ENCODE measurements at places on chromosomes 7 and 10.
A peak's percentile ranks its signal among the peaks of the same experiment; 100 is the strongest.

DNA sequence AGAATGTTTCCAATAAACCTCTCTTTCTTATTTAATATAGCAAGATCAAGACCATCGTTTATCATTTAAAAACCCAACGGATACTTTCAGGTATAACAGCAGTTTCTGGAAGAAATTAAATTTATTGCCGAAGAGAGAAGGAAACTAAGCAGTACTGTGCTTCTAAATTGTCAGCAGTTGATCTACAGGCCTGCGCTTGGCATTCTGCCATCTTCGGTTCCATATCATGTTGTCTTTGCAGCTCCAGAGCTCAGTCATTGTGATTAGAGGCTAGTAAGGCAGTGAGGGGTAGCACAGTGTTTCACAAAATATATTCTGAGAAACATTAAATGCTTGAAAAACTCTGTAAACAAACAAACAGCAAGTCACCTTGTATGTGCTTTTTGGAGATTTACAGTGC, 301.3 kb downstream of the REEP3 start:
- DNase-seq: no peak

GRCh38 chr7:51980313-51980712, 663.7 kb upstream of the COBL start:
- DNase-seq: no peak

DNA sequence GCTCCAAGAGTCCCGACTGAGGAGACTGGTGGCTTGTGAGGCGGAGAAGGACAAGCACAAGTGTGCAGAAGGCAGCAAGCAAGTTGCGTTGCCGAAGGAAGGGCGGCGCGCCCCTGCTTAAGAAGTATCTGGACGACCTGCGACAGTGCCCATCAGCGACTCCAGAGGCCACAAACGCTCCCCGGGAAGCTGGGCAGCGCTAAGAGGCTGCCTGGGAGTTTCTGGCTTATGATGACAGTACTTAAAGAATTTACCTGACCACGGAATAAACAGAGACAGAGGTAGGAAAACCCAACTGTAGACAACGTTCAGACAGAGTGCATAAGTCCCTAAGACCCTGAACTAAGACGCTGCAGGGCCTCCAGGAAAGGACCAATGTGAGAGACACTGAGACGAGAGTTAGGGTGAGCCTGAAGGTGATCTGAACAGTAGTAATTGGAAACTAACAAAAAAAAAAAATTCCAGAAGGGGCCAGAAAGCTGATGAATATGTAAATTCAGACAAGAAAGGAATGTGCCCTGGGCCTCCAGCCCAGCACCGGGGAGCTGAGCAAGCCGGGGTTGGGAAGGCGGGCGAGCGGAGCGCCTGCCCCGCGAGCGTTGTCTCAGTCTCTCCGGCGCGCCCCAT, 1.0 kb downstream of the OSBPL3 start:
- peak; percentile 31 for DNase-seq

- DNase-seq: peak; percentile 39
Measured at GRCh38 chr7:33108554-33109004, 625 bp downstream of the RP9 start.

- no peak for DNase-seq
Measured at GRCh38 chr10:1413823-1414222, 323.5 kb downstream of the ADARB2 start.

DNA sequence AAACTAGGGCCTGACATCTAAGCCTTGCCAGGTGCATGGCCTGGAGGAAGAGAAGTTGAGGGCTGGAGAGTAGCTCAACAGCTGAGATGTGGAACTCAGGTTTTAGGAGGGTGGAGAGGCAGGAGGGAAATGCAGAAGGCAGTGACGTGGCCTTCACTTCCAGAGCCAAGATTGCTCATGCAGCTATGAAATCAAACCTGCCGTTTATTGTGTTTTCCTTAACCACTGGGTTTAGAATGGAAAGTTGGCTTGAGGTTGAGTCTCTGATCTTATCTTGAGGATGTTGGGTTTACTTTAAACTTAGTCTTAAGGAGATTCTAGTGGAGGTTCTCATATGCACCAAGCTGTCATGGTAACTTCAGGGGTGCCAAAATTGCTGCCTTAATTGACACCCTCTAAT, 178.6 kb downstream of the SORCS3 start:
- no peak for DNase-seq

- DNase-seq: no peak
Measured at GRCh38 chr7:140526787-140527664, 47.7 kb upstream of the MKRN1 start.

DNA sequence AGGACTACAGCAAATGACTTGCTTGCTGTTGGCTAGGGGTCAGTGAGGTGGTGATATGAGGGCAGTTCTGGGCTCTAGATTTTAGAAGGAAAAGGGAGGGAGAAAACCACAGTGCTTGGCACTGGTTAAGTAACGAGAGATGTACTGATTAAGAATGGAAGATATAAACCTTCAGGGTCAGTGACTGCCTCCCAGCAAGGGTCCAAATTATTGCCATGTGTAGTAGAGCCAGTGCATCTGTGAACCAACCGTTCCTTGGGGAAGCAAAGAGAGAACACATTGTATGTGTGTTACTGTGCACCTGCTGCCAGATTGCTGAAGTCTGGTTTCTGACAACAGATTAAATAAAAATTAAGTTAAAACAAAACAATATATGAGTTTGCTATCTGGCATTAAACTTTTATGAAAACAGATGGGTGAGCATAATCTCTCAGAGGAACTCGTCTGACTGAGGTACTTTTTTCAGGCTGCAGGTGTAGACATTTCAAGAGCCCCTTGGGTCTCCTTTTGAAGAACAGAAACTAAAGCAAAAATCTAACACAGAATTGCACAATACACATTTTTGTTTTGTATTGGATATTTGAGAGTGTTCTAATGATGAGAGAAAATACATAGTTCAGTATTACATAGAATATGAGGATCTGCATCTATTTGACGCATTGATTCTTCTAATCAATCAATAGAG, 1120.6 kb downstream of the SORCS3 start:
- DNase-seq: no peak

- no peak for DNase-seq
Measured at GRCh38 chr7:148245381-148245780, 345.2 kb upstream of the C7orf33 start.

DNA sequence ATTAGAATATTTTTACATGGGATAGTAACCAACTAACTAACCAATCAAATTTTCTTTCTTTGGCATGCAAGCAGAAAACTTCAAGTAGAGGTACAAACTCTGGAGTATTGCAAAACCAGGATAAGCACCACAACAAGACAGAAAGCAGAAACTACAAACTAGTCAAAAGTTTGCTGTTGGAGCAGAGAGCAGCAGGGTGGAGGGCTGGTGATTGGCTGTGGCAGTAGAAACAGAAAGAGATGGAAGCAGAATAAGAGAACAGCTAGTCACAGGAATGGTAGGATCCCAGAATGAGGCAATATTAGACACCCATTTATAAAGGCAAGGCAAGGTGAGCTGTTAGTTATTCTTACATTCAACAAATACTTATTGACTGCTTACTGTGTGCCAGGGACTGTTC, 6.8 kb upstream of the MACC1 start:
- no peak for DNase-seq

GRCh38 chr7:37000511-37000910, 276.2 kb upstream of the AOAH start:
- DNase-seq: no peak

- DNase-seq: no peak
Measured at GRCh38 chr7:44969701-44970522, 8.9 kb downstream of the MYO1G start.

DNA sequence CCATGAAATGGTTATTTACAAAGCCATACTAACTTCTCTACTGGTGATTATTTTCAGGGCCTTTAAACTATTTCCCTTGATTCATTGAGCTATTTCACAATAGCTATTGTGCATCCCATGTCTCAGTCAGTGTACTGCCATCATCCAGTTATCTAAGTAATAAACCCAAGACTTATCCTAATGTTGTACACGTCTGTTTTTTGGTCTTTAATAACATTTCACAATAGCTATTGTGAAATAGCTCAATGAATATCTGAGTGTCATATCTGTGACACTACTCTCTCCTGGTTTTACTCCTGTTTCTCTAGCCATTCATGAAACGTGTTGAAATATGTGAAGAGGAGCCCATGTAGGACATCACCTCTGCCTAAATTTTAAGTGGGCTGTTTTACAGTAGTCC, 36.5 kb upstream of the TMEM140 start:
- no peak for DNase-seq

- DNase-seq: no peak
Measured at GRCh38 chr7:370259-370625, 80.3 kb downstream of the FOXL3 start.

- DNase-seq: peak; percentile 35
Measured at GRCh38 chr7:134632937-134633540, 13.6 kb upstream of the BPGM start.

DNA sequence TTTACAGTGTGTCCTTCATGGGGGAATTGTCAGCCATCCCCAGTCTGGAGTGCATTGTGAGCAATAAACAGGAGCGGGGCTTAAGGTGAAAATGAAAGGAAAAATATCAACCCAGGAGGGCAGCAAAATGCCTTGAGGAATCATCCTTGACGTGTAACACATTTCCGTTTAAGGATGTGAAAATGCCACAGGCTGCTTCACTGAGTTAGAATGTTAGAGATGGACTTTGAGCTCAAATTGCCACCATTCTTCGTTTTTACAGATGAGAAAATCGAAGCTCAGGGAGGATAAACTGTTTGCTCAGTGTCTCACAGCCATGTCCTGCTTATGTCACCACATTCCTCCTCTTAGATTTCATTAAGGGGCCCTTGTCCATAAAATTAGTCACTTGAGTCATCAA, 23.1 kb downstream of the SORCS3 start:
- no peak for DNase-seq

- DNase-seq: no peak
Measured at GRCh38 chr10:121099592-121099991, 248.4 kb downstream of the WDR11 start.

DNA sequence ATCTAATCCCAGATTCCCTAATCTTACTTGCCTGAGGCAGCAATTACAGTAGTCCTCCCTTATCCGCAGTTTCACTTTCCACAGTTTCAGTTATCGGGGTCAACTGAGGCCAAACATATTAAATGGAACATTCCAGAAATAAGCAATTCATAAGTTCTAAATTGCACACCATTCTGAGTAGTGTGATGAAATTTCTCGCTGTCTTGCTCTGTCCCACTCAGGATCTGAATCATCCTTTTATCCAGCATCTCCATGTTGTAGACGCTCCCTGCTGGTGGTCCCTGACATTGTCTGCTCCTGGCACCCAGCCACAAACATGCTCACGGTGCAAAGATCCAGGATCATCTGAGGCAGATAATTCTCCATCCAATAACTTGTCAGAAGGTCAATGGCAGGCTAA, 128.7 kb upstream of the CXCL12 start:
- DNase-seq: no peak

- no peak for DNase-seq
Measured at GRCh38 chr10:101355072-101355706, 1.2 kb downstream of the BTRC start.

- no peak for DNase-seq
Measured at GRCh38 chr10:90642136-90642535, 215.7 kb downstream of the HTR7 start.

- DNase-seq: no peak
Measured at GRCh38 chr7:72310301-72310700, 101.8 kb downstream of the CALN1 start.

DNA sequence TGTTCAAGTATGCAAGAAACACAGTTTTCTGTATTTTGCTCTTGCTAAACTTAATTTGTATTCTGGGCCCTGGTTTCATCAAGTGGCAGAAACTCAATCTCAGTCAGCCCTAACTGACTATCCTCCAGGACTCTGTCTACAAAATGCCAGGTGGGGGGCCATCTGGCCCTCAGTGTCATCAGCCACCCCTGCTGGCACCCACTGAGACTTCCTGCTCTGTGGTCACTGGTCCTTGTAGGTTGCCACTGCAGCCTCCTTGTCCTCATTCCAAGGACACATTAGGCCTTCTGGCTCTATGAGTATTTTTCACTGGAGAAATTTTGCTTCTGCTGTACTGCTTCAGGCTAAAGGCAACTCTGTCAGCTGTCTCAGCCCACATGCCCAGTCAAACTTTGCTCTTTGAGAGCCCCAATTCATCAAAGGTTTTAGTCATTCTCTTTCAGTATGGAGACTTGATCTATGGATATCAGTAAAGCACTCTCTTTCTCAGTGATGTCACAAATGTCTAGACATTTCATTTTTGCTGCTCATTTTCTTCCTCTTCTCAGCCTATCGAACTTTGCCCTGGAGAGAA, 163.6 kb downstream of the KCND2 start:
- no peak for DNase-seq

DNA sequence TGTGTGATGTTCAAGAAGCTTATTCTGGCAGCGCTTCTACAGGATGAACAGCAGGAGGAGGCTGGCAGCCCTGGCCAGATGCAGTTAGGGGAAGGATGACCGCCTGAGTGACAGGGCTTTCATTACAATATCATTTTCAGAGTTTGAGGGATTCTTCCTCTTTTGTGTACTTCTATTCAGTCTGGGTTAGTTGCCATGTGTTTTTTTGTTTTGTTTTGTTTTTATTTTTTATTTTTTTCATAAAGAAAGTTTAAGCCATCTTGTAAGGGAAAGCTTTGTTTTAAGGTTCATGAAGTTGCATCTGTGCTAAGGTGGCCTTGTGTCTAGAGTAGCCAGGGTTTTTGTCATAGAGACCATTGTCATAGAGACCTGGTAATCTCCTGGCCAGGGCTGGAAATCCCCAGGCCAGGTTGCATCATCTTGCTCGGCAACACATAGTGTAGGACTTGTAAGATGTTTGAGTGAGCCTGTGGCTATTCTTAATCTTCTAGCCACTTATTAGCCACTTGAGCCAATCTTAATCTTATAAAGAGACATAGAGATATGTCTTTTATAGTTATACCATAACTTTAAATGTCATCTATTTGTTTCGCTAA, 230.5 kb upstream of the TMEM229A start:
- DNase-seq: no peak

DNA sequence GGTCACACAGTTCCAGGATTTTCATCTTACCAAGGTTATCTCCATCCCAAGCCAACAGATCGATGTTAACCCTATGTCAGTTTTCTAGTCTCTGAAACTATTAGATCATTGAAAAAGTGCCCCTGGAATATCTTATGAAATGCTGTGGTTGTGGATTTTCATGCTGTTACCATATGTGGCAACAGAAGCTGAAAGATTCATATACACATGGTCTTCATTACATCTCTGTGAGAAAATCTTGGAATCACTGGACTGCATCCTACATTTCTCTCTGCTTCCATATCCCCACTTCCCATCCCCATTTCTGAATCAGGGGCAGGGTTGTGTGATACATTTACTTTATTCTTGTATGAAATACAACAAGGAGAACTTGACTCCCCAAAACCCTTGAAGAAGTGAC, 146.1 kb downstream of the SLC16A9 start:
- DNase-seq: peak; percentile 42
